ENCODE measurements at places on chromosomes 11 and 22.

- DNase-seq, result no peak
Observed at GRCh38 chr11:85903406-85903805, 48.2 kb downstream of the CCDC83 start.

- no peak for DNase-seq
Observed at GRCh38 chr11:132685174-132685611, 847.1 kb downstream of the OPCML start.

- no peak for DNase-seq
Observed at GRCh38 chr11:42462558-42463310, 849.1 kb upstream of the API5 start.

DNA sequence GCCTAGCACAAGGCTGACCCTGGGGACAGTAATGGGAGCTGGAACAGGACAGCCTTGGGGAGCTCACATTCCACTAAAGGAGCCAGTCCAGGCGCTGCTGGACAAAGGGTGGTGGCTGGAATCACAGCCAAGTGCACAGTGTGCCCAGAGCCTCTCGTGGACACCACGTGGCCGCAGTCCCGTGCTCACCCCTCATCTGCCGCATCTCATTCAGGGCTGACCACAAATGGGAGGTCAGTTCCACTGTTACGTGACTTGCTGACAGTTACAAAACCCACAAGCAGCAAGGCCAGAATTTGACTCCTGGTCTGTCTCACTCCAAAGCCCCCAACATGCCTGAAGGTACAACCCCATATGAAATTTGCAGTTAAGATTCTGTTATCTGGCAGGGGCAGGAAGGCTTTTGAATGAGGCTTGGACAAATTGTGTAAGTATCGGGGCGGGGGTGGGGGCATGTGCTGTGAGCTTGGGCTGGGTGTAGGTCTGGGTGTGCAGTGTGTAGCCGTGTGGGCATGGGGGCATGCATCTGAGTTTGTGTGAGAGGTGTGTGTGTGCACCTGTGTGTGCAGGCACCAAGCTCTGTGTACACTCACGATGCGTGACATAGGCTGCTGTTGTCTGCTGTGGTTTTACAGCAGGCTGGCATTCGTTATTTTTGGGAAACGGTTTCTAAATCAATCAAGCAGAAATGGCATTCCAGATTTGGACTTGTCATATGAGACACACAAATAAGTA is 301.7 kb downstream of the BRD1 start:
- no peak for DNase-seq

DNA sequence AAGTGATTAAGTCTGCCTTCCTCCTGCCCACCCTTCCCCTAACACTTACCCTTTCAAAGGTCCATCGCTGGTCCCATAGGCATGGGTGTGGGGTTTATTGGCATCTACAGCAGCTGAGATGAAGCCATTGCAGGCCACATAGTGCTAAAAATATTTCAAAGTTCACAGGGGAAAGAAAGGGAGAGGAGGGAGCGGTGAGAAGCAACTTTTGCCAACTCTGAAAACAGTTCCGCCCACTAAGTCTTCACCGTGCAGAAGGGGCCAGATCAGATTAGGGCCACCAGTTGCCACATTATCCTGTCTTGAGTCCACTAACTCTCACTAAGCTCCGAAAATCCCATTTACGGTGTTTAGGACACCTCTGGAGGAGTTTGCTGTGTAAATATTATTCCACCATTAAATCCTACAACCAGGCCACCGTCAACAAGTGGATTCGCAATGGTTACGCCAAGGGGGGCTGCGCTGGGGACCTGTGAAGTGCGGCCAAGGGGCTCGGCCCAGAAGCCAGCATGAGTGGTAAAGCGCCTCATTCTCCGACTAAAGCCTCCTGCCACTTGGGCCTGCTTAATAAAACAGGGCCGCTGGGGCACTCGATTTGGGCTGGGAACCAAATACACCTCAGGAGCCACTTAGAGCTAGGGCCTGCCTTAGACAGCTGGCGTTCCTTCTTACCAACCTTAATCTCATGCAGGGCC is 534.9 kb downstream of the MIAT start:
- no peak for DNase-seq

DNA sequence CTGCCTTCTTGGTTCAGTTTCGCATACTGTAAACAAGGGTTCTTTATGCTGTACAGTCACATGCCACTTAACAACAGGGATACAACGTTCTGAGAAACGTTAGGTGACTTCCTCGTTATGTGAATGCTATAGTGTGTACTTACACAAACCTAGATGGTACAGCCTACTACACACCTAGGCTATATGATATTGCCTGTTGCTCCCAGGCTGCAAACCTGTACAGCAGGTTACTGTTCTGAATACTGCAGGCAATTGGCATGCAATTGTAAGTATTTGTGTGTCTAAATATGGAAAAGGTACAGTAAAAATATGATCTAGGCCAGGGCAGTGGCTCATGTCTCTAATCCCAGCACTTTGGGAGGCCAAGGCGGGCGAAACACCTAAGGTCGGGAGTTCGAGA is 85.7 kb upstream of the PRDM11 start:
- no peak for DNase-seq

DNA sequence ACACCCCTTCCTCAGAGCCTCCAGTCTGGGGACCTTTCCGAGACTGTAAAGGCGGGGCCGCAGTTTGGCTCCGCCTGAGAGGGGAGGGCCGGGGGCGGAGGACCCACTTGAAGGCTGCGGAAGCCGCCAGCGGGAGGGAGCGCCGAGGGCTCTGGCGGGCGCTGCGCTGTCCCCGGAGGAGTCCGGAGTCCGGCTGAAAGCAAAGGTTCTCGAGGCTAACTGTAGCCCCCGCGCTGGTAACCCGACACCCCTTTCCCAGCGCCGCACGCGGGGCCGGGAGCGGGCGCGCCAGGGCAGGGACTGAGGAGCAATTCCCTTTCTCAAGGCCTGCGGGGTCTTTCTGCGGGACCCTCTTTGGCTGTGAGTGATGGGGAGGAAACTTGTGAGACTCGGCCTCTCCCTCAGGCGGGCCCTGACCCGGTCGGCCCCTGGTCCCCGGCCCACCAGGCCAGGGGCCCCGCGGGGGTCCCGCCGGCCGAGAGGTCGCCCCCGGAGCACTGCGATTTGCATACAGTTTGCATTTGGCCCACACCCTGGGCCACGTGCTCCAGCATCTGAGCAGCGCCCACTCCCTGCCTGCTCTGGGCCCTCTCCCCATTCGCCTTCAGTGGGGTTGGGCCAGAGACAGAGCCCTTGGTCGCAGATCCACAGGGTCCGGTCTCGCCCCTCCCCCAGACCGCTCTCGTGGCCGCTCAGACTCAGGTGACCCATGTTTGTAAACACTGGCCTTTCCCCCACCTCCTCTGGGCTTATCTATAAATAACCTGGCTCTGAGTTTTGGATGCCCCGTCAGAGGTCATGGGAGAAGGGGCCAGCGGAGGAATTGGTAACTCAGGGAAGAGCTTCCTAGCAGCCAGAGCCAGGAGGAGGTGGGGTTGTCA is 519 bp upstream of the ART5 start:
- peak; percentile 99 for DNase-seq

DNA sequence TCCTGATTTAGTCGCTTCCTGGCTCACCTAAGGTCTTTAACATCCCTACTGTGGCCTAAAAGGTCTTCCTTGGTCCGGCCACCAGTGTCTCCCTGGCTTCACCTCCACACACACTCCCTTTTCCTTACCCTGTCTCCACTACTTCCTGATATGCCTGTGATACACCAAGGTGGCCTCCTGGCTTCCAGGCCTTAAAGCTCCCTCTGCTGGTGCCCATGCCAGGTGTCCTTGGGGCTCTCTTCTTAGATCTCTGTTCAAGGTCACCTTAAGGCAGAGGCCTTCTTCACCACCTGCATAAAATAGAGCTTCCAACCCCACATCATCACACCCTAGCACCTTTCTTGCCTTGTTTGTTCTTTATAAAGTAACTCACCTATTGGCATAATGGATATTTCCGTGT is 787.7 kb downstream of the NTM start:
- peak; percentile 78 for DNase-seq

GRCh38 chr11:113023228-113023627 is 62.0 kb downstream of the NCAM1 start:
- no peak for DNase-seq

- DNase-seq, result no peak
Observed at GRCh38 chr11:44980533-44981427, 30.1 kb upstream of the TP53I11 start.

- DNase-seq, result no peak
Observed at GRCh38 chr11:27642954-27643353, 57.3 kb downstream of the BDNF start.
